ENCODE measurements at places on chromosomes 5 and 9. TPM values are rescaled to one million over a fixed set of nuclear protein-coding genes. Genes with fewer than 3 reads are reported as not detected.

The PTGDS gene
- 1,668 TPM for total RNA-seq

The RANBP17 gene
- total RNA-seq = 14.8 TPM

The TSSK1B gene
- 0.36 TPM for total RNA-seq

The ANKRD31 gene
- total RNA-seq = 0.53 TPM

The UGT3A1 gene
- not detected for total RNA-seq

The ALDH7A1 gene
- total RNA-seq = 63.0 TPM

The PCDHGC4 gene
- 4.5 TPM for total RNA-seq

The SPRY4 gene
- 59.3 TPM for total RNA-seq

The URM1 gene
- total RNA-seq = 41.9 TPM

The BNC2 gene
- total RNA-seq = 196 TPM

- no peak for DNase-seq
Measured at GRCh38 chr5:13985731-13986418, 41.4 kb upstream of the DNAH5 start.

- no peak for DNase-seq
Measured at GRCh38 chr5:14574891-14575508, 6.6 kb upstream of the OTULINL start.

GRCh38 chr9:80883426-80883825 lies 805.9 kb downstream of the TLE1 start:
- DNase-seq = no peak

- no peak for DNase-seq
Measured at GRCh38 chr5:53123702-53124101, 14.1 kb upstream of the MOCS2 start.

- DNase-seq = no peak
Measured at GRCh38 chr9:97384406-97385262, 27.3 kb upstream of the TDRD7 start.

DNA sequence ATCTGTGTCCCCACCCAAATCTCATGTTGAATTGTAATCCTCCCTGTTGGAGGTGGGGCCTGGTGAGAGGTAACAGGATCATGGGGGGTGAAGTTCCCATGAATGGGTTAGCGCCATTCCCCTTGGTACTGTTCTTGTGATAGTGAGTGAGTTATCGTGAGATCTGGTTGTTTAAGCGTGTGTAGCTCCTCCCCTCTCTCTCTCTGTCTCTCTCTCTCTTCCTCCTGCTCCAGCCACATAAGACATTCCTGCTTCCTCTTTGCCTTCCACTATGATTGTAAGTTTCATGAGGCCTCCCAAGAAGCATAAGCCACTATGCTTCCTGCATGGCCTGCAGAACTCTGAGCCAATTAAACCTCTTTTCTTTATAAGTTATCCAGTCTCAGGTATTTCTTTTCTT lies 28.8 kb downstream of the C5orf15 start:
- DNase-seq = no peak

DNA sequence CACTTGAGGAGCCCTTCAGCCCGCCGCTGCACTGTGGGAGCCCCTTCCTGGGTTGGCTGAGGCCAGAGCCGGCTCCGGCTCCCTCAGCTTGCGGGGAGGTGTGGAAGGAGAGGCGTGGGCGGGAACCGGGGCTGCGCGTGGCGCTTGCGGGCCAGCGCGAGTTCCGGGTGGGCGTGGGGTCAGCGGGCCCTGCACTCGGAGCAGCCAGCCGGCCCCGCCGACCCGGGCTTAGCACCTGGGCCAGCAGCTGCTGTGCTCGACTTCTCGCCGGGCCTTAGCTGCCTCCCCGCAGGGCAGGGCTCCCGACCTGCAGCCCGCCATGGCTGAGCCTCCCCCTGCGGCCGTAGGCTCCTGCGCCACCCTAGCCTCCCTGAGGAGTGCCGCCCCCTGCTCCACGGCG lies 6.2 kb upstream of the SHB start:
- no peak for DNase-seq

- DNase-seq = no peak
Measured at GRCh38 chr9:23011669-23012068, 565.0 kb downstream of the DMRTA1 start.

DNA sequence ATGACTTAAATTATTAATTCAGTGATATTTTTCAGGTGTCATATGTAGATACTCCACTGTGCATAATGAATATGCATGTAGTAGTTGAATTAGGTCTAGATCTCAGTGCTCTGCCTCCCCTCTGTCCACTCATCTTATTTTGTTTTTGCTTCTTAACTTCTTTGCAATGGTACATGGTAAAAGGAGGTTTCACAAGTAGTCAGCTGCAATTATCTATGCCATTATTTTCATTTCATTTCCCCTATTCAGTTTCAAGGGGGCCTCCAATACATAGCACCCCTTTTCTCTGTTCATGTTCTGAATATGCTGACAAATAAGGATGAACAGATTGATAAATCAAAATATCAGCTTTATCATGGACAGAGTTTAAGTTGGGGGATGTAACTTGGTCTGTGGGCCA lies 511.6 kb upstream of the ZNF608 start:
- no peak for DNase-seq

GRCh38 chr5:59367791-59368394 lies 525.6 kb downstream of the PDE4D start:
- peak; percentile 74 for DNase-seq

DNA sequence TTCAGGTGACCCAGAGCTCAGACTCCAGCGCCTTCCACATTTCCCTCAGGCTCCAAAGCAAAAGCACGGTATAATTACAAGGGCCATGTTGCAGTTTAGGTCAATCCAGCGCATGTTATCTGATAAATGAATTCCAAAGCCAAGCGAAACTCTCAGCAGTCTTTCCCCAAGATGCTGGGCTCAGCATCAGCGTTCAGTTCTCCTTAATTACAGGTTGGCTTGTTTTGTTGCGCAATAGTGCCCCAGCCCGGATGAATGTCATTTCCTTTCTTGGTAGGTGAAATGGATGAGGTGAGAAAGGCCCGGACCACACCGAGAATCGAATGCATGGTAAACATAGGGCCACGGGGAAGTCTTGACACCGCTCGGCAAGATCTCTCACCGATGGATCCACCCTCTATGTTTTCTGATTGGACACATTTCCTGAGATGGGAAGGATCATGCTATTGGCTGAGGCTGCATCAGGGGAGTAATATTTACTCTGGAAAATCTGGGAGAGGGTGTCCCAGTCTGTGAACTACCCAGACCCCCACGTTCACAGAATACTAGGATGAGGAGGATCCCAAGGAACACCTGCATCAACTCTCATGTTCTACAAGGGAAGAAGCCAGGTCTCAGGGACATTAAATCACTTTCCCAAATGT lies 221.2 kb upstream of the ANKRD55 start:
- no peak for DNase-seq

GRCh38 chr5:171931163-171931562 lies 75.3 kb downstream of the FBXW11 start:
- DNase-seq = no peak

DNA sequence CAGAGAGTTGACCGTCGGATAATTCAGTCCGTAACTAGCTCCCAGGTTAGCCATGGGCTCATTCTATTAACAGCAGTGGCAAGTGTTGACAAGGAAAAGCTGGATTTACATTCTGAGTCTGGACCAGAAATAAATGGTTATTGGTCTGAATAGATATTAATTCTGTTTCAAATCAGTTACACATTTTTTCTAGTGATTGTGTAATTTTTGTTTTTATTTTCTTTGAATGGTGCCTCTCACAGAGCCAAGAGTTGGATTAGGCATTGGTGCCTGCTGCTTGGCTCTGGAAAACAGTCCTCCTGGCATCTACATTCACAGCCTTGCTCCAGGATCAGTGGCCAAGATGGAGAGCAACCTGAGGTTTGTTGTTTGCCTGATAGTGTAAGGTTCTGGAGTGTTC lies 115.1 kb downstream of the GOLPH3 start:
- no peak for DNase-seq

DNA sequence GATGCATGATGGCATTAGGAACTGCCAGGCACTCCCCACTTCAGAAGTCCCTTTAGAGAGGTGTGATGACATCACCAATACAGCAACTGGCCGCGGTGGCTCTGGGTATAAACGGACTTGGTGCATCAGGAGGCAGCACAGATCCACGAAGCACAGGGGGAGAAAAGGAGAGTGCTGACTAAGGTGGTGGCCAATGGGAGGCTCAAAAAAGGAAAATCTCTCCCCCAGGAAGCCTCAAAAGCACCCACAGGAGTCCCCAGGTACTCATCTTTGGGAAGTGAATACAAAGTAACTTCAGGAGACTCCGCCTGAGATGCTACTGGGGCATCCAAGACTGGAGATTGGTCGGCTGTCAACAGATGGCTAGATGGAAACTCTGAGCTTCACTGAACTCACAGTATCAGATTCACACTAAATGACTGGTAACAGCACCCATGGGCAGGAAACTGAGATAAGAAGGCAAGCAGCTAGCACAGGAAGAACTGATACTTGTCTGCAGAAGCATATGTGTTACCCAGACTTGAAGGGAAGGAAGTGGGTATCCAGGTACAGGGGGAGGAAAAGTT lies 7.6 kb downstream of the TTC39B start:
- DNase-seq = no peak

DNA sequence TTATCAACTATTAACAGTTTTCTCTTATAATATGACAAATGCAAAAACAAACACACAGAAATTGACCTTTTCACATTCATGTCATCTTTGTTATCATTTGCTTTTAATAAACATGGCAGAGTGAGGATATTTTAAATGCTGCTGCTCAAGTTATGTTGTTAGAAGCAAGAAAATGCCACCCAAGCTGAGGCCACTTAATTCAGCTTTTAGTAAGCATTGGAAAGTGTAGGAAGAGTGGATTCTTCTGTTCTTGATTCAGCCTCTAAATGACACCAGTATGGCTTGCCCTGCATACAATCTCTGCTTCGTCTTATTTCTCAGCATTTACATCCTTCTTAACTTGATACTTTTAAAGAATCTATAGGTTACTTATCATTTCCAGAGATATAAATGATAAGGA lies 420.4 kb upstream of the POU5F2 start:
- DNase-seq = no peak

Data from sciatic nerve (tissue), 2 donors.